ENCODE measurements at places on chromosomes 3 and 15. TPM values are rescaled to one million over a fixed set of nuclear protein-coding genes. Genes with fewer than 3 reads are reported as not detected.

RAD18 gene
- 8.5 TPM for total RNA-seq

SAMD7 gene
- not detected for total RNA-seq

FOXB1 gene
- not detected for total RNA-seq

ZIC1 gene
- 24.3 TPM for total RNA-seq

ATP8B4 gene
- not detected for total RNA-seq

PRSS50 gene
- total RNA-seq, result not detected

IL17RD gene
- total RNA-seq, result 2.5 TPM

PRICKLE2 gene
- total RNA-seq, result 0.40 TPM

GREM1 gene
- total RNA-seq, result 30.7 TPM

KY gene
- not detected for total RNA-seq

SLC2A2 gene
- total RNA-seq, result 0.03 TPM

MBD4 gene
- 26.5 TPM for total RNA-seq

AADACL2 gene
- not detected for total RNA-seq

MORC1 gene
- total RNA-seq, result not detected

DNA sequence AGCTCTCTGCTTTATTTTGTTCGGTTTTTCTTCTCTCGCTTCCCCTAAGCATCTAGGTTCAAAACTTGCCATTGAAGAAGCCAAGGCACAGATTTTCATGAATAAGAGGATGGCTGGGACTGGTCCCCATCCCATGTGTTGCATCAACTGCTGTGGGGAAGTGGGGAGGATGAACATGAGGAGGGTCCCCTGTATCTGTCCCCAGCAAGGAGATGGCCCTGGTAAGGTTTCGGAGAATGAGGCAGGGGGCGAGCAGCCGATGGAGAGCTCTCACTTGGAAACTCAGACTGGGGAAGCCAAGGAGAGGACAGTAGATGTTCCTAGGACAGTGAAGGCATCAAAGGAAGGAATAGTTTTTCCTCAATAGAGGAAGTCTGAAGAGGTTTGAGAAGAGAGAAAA, 142.0 kb upstream of the ATP2B2 start:
- DNase-seq, result no peak

DNA sequence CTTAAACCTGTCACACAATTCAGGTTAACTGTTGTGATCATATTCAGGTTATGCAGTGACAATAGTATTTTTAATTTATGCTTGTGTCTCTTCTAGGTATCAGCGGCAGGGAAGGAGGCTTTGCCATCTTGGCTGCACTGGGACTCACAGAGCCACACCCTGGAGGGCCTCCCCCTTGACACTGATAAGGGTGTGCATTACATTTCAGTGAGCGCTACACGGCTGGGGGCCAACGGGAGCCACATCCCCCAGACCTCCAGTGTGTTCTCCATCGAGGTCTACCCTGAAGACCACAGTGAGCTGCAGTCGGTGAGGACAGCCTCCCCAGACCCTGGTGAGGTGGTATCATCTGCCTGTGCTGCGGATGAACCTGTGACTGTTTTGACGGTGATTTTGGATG, 23.6 kb upstream of the BSN start:
- DNase-seq, result no peak

GRCh38 chr15:66293419-66294156, at the start of gene DIS3L:
Gene DIS3L (plus strand): TSS chr15:66293568. CDS start chr15:66293597, 29 bp downstream.
- peak; percentile 71 for DNase-seq

DNA sequence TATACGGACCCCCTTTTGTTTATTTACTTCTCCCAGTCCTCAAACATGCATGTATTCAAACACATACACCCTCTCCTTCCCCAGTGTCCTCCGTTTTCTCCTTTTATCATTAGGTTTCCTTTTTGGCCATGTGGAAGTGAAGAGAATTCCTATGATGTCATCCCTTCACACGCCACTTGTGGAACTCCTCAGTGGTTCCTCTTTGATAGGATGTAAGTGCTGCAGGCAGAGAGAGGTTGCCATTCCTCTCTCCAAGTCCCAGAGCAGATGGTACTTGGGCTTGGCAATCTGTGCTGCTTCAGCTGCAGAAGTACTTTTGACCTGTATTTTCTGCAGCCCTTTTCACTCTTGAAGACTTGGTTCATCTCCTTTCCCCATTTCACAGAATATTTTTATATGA, 32.9 kb upstream of the CRTC3 start:
- DNase-seq, result no peak

DNA sequence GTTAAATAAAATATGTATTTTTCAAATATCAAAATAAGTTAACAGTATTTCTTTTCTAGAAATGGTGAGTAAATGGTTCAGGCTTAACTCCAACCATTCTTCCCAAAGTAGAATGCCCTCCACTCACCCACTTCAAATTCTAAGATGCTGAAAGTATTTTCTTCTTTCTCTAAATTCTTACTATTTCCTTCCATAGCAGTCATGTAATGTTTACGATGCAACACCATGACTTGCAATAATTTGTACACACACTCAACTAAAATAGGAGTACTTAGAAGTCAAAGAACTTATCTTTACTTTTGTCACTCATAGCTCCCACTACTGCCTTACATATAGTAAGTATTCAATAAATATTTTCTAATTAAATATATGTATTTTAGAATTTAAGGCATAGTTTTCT, 65.0 kb downstream of the AQR start:
- DNase-seq, result no peak

DNA sequence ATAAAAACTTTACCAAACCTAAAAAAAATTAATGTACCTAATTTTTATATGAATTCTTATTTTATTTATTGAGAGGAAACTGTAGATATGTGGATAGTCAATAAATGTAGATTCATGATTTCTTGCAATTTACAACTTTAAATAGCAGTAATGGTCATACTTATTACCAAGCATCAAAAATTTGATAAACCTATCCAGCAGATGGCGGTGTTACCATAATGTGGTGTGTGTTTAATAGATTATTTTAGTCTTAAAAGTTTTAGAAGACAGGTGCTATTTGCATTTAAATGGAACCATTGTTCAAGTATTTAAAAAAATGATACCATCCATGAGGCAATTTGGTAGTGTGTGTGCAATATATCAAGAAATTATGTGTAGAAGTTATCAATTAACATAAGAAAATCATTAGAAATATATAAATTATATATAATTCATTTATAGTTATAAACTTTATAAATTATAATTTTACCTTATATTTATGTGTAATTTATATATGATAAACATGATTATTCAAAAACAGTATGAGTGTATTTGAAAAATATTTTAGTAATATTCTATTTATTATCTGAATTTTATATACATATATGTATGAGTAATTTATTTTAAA, 176.0 kb upstream of the BCHE start:
- DNase-seq, result no peak

DNA sequence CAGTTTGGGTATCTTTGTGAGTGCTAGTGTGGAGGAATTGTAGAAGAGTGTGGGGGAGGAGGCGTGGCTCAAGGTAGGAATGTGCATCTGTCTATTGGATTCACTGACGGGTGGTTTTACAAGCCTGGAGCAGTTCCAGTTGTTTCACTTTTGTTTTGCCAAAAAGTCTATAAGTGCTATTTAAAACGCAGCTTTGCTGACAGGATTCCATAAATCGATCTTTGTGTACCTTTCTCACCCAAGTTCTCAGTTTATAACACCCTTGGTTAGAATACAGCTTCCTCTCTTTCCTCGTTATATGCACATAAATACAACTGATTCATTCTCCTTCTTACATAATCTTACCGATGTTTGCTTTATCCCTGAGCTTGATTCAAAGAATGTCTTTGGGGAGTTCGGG, 123.2 kb upstream of the UBE2E2 start:
- peak; percentile 9 for DNase-seq

GRCh38 chr3:169558371-169558770, 105.1 kb downstream of the MECOM start:
- no peak for DNase-seq

DNA sequence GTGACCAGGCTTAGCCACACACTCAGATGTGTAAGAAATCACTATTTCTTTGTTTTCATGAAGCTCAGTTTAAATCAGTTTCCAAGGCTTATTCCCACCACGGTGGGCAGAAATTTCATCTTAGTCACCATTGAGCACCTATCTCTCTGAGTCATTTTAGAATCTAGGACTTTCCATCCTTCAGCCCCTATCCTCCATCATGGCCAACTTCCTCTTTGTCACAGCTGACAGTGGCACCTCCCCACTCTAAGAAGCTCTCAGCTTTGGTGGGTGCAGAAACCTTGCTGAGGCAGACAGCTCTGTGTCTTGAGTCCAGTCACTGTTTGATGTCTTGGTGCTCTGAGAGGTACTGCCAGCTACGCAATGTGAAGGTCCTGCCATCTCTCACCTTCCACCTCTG, 32.9 kb downstream of the SNTN start:
- DNase-seq, result no peak

GRCh38 chr3:75193797-75194196, 470.3 kb upstream of the FRG2C start:
- DNase-seq, result no peak

DNA sequence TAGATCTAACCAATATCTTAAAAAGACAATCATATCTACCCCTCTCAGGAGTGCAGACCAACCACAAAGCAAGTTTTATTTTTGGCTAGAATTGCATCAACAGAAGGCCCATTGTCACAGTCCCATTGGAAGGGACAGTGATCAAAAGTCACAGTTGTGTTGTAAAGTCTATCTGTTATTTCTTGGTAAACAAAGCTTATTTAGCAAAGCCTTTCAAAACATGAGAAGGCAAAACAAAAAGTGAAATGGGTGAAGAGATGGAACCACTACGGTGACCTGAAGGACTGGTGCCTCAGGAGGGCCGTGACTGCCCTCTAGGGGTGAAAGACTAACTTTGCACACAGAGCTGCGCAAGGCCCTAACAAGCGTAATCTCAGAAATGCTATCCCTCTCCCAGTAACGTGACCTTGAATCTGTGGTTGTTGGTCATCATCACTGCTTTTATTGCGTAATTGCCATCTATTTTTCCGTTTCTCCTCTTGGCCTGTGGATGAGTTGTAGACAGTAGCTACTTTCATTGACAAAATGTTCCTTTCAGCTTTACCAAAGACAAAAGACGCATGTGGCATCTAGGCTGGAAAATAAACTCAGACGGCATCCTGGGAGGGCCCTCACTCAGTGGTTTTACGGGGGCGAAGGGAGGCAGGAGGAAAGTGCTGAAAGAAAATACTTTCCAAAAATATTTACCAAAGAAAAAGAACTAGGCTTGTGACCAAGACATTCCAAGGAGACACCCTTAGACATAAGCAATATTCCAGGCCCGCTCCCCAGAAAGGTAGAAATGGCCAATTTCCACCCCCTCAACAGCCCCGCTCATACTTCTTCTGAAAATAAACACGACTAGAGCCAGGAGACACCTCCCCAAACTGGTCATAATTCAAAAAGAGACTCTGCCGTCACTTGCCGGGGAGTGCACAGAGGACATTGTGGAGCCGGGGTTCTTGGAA, 79.4 kb downstream of the FRMD4B start:
- peak; percentile 16 for DNase-seq

GRCh38 chr15:72082176-72082575, 35.8 kb downstream of the MYO9A start:
- DNase-seq, result no peak

GRCh38 chr3:104178680-104179079, 1188.0 kb upstream of the ALCAM start:
- no peak for DNase-seq

GRCh38 chr3:123586131-123586530, 1.3 kb upstream of the HACD2 start:
- peak; percentile 81 for DNase-seq

GRCh38 chr15:32899126-32899596, 181.4 kb downstream of the GREM1 start:
- DNase-seq, result no peak

DNA sequence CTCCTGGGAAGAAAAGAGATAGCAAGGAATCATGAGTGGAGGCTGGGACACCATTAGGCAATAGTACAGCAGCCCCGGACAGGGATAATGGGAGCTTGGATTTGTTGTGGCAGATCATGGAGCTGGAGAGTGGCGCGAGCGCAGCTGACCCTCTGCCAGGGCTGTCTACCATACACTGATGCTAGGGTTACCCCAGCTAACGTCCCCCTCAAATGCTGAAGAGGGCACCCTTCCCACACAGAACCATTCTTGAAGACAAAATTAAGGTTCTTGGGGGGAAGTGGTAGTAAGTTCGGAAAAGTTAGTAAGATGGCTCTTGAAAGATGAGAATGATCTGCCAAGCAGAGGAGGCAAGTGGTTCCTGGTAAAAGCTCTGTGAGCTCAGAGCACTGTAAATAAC, 61.1 kb downstream of the ST3GAL6 start:
- no peak for DNase-seq

DNA sequence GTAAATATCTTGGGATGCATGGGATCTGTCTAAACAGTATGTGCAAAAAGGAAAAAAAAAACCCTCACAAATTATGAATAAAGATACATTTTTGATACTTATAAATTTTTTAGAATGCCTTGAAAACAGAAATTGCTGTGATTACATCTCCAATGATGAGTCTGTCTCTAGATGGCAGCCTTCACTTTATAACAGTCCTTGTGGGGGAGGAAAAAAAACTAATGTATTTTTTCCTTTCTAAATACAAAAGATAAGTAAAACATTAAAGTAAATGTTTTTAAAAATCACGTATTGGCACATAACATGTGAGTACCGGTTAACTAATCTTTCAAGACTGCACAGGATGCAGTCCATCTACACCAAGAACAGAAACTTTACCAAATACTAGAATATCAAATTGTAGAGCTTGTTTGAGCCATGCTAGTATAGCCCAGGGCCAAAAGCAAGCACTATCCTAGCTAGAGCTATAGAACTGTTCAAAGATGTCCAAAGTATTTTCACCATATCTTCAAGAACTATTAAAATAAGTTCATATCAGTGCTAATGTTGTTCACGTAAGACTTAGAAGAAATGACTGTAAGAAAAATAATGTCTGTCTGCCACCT, 206.4 kb downstream of the STAG1 start:
- DNase-seq, result no peak

DNA sequence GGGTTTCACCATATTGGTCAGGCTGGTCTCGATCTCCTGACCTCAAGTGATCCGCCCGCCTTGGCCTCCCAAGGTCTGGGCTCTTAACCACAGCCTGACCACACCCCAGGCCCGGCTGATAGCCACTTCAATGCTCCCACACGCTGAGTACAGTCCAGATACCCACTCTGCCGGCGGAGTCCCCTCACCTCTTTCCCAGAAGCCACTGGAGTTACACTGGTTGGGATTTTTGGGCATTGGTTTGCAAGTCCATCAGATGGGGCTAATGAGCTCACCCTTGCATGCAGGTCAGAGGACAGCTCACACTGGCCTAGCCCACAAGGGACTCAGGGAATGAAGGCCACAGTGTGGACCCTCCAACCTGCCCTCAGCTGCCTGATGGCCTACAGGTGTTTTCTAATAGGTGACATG, 60.1 kb downstream of the IQSEC1 start:
- DNase-seq, result no peak

All from MG63 (cell line).